ENCODE measurements at places on chromosomes 16 and 17.

DNA sequence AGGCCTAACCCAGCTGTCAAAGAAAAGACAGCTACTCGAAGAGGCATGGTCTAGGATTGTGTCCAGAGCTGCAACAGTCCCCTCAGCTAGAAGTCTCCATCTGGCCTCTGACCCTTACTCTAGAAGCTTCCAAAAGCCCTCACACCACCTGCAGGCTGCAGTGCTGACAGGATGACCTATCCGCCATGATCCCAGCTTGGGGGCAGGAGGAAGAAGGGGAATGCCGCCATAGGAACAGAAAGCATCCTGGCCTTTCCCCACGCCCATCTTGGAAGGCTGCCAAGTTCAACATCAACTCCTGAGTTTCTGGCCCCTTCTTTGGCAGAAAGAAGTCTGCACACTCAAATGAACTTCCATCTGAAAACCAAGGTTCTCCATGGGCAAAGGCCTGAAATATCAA is 3.1 kb upstream of the KRT36 start:
- no peak for DNase-seq

GRCh38 chr17:73984941-73985340 is 218.5 kb upstream of the RPL38 start:
- DNase-seq: no peak

DNA sequence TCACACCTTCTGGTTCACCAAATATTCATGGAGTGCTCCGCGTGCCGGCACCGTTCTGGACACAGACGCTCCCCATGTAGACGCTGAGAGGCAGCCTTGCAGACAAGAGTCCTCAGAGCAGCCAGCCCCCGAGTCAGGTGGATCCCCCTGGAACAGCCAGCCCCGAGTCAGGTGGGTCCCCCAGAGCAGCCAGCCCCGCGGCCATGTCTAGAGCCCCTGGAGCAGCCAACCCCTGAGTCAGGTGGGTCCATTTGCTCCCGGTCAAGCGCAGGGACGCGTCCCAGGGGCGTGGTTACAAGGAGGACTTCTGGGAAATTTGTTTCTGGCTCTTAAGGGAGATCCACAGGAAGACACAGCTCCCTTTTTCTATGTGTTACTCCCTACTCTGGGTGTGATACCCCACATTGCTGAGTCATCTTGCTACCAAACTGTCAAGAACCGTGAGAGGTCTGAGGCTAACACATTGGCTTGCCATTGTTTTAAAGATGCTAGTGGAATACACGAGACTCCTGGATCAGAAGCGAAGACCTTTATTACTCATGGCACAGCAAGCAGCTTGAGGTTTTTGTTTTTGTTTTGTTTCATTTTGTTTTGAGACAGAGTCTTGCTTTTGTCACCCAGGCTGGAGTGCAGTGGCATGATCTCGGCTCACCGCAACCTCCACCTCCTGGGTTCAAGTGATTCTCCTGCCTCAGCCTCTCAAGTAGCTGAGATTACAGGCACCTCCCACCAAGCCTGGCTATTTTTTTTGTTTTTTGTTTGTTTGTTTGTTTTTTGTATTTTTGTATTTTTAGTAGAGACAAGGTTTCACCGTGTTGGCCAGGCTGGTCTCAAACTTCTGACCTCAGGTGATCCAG is 43.3 kb upstream of the CBFA2T3 start:
- DNase-seq: no peak

DNA sequence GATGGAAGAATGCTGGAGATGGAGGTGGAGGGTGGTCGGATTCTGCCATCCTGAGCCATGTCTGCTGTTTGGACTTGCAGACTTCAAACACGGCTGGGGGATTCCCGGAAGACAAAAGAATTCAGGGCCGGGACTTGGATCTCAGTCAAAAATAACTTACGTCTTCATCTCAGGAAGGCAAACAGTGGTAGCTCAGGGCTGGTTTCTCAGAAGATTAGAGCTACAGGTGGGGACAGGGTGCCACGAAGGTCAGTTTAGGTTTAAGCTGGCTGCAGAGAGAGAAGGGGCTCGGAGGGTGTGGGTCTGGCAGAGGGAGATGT is 4.3 kb upstream of the RHBDL3 start:
- no peak for DNase-seq

DNA sequence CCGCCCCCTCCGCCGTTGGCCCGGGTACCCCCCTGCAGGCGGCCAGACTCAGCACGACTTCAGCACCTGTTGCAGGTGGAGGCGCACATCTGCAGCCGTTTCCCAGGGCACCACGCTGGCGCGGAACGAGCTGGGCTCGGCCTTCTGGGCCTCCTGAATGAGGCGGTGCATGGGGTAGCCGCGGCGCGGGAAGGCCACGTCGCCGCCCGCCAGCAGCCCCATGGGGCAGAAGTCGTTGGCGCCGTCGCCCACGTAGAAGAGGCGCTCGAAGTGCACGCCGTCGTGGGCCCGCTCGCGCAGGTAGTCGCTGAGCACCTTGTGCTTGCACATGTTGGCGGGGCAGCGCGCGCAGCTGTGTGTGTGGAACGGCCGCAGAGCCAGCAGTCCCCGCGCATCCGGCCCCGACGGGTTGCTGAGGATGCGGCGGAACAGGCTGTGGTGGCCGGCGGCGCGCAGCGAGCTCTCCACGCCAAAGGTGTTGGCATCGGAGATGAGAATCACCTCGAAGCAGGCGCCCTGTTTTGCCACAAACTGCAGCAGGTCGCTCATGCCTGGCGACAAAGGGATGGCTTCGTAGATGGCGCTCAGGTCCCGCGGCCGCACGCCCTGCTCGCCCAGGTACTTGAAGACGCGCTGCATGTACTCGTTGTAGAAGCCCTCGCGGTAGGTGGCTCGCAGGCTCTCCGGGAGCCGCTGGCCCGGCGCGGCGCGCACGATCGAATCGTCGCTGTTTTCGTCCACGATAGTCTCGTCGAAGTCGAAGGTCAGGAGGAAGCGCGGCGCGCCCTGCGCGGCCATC is 6.2 kb downstream of the PHOSPHO1 start:
- DNase-seq: no peak

GRCh38 chr17:57980522-57980921 is 7.5 kb downstream of the VEZF1 start:
- no peak for DNase-seq

GRCh38 chr16:1156055-1156982 is 3.4 kb downstream of the CACNA1H start:
- DNase-seq: no peak

- no peak for DNase-seq
These were observed 12.5 kb downstream of the TIMM22 start for GRCh38 chr17:1009229-1010085.

Measured in activated T-cell treated with anti-CD3 and anti-CD28 coated beads for 4 hours (primary cell).